Mucosa of descending colon (tissue), 3 donors: ENCODE measurements at places on chromosomes 3 and 15. TPM values are rescaled to one million over a fixed set of nuclear protein-coding genes. Genes with fewer than 3 reads are reported as not detected.

GRCh38 chr3:196793246-196793645 lies 53.6 kb downstream of the PAK2 start:
- DNase-seq = no peak

STIMATE gene
- total RNA-seq = 11.1 TPM

GRCh38 chr3:125120379-125121122 lies 64.8 kb upstream of the HEG1 start:
- no peak for DNase-seq

GRCh38 chr3:82610236-82610635 lies 848.8 kb upstream of the GBE1 start:
- no peak for DNase-seq

GRCh38 chr3:148582126-148582525 lies 115.6 kb upstream of the AGTR1 start:
- DNase-seq = no peak

GRCh38 chr3:27905625-27906024 lies 183.5 kb upstream of the EOMES start:
- no peak for DNase-seq

DNA sequence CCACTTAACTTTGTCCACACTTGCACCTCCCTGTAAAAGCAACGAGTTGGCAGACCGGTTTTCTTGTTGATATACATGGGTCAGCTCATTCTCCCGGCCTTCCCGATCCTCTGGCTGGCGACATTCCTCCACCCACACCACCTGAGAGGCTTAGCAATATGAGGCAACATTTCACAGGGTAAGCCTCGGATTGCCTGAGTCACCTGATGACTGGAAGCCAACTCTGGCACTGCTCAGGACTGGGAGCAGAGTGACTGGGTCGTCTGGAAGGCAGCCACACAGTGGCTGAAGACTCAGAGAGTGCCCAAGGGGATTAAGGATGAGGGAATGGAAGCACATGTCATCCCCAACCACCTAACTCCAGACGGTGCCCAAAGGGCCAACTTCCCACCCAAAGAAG lies 9.8 kb downstream of the HOMER2 start:
- no peak for DNase-seq

COX5A gene
- 673 TPM for total RNA-seq

GRCh38 chr3:74539876-74540275 lies 74.6 kb downstream of the CNTN3 start:
- no peak for DNase-seq

RETNLB gene
- total RNA-seq = 136 TPM

NPAP1 gene
- 0.06 TPM for total RNA-seq

GRCh38 chr3:14525685-14526631 lies 14.2 kb downstream of the GRIP2 start:
- DNase-seq = no peak

DNA sequence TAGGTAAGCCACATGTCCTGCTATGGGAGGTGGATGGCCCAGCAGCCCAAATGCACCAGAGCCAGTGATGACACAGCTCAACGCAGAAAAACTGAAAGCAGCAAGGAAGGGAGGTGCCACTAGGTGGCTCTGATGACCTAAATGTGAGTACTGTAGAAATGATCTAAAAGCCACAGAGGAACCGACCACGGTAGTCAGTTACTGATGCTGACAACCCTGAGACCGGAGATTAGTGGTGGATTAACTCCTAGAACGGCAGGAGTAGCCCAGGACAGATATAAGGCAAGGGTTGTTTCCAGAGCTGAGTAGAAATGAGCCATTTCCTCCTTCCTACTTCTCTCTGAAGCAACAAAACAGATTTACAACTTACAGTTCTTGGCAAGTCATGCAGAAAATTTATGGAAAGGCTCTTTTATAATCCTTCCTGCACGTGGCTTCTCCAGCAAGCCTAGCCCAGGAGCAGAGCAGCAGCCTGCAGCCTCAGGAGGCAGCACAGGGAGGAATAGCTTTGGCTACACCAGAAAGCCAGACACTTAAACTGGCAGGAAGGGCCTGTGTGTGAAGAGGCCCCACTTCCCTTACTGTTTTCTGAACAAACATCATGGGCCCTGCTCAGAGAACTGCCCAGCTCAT lies 13.1 kb downstream of the FBXL22 start:
- peak; percentile 87 for DNase-seq

- no peak for DNase-seq
Measured at GRCh38 chr3:24167429-24167828, 222.3 kb downstream of the NR1D2 start.

CEMIP gene
- 2.2 TPM for total RNA-seq

CCDC80 gene
- total RNA-seq = 58.7 TPM

DNA sequence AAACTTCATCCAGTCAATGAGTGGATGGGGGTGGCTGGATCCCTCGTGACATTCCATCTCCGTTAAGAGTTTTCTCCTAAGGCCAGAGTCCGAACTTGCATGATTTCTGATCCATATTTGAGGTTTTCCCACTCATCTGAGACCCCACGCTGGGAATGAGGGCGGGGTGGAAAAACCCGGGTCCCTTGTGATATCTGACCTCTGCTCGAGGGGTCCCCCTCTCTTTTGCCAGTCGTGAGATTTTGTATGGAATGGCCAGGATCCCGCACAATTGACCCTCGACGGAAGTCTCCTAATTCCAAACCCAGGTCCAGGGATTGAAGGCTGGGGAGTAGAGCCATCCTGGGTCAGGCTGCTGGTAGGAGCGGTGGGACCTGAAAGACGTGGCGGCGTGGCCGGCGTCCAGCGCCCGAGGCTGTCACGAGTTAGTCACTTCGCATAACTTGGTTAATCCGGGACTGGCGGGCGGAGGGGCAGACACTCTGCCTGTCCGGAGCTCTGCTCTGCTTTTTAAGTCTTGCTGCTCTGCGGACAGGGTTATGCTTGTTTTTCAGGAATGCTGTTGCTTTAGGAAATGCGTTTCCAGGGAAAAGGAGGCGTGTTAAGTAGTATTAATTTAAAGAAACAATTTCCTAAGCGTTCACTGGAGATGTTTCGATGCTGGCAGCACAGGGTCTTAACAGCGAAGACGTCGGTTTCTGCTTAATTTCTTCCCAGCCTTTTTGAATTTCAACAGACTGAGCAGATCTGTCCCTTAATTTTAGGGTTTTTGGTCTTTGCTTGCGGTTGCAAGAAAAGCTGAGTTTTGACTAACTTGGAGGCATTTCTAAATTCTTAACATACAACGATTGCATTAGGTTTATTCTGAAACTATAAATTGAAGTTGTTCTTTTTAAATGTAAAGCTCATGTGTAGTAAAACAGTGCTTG lies 69.7 kb upstream of the LRRFIP2 start:
- peak; percentile 81 for DNase-seq

DNA sequence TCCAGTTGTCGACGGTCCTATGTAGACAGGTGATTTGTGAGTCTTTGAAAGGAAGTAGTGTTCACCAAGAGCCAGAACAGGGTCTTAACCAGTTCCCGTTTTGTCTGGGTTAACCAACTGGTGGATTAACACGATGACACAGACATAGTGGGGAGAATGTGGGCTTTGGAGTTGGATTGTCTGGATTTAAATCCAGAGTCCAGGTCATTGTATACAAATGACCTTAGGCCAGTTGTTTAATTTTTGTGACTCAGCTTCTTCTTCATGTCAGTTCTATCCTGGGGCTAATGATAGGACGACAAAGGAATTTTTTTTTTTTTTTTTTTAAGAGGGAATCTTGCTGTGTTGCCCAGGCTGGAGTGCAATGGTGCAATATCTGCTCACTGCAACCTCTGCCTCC lies 126.7 kb downstream of the LPP start:
- DNase-seq = no peak

GRCh38 chr3:98788651-98789050 lies 25.5 kb downstream of the ST3GAL6 start:
- no peak for DNase-seq

- no peak for DNase-seq
Measured at GRCh38 chr3:52857864-52858263, 23.0 kb upstream of the MUSTN1 start.

DNA sequence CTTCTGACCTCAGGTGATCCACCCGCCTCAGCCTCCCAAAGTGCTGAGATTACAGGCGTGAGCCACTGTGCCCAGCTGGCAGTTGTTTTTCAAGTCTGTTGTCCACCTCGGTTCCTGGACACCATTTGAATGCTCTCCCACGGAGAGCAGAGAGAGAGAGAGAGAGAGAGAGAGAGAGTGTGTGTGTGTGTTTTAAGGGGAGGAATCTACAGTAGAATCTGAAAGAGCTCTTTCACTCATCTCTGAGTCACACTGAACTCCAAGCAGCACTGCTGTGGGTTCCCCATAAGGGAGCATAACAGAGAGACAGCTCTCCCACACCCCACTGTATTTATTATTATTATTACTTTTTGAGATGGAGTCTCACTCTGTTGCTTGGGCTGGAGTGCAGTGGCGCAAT lies 156.6 kb downstream of the RPLP1 start:
- DNase-seq = no peak

ADGRG7 gene
- 9.7 TPM for total RNA-seq

GRCh38 chr15:80695099-80695910 lies at the start of gene ABHD17C:
Gene ABHD17C (plus strand): TSS chr15:80695310. CDS start chr15:80695430, 120 bp downstream.
- DNase-seq = peak; percentile 76

DNA sequence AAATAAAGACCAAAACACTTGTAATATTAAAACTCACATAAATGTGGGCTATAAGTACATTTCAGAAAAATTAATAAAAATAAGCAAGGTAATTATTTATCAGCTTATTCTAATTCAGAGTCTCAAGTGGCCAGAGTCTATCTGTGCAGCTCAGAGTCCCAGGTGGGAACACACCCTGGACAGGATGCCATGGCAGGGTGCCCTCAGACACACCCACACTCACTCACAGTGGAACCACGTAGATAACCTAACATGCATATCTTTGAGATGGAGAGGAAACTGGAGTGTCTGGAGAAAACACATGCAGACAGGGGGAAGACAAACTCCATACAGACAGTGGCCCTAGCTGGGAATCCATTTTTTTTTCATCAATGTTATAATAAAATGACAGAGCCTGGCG lies 37.2 kb downstream of the FSIP1 start:
- DNase-seq = peak; percentile 69

DNA sequence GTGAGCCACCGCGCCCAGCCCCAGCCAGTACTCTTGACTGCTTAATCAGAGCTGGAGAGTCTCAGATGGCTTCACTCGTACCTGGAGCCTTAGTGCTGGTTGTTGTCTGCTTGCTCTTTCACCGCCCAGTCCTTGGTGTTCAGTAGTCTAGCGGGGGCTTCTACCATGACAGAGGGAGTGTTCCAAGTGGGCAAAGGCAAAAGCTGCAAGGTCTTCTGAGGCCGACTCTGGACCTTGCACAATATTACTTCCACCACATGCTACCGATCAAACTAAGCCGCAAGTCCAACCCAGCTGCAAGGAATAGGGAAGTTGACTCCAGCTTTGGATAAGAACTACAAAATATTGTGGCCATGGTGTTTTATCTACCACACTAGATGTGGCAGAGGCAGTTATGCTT lies 6.6 kb downstream of the PARL start:
- DNase-seq = no peak

SLC12A8 gene
- total RNA-seq = 19.3 TPM

DNA sequence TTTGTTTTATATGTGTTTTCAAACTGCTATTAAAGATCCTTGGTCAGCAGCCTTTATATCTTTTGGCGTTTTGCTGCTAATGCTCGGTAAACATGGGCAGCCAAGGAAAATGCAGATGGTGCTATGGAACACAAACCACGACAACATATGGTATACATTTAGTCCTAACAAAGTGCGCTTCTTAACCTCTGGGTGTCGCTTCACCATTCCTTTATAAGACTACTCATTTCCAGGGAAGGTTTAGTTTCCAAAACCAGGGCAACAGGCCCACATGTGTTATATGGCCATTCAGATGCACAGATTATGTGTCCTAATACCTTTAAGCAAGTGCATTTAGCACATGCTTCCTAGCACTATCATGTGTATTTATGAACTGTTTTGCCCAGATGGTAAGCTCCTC lies 14.7 kb downstream of the SHOX2 start:
- DNase-seq = no peak

GHRL gene
- total RNA-seq = 0.51 TPM

DNA sequence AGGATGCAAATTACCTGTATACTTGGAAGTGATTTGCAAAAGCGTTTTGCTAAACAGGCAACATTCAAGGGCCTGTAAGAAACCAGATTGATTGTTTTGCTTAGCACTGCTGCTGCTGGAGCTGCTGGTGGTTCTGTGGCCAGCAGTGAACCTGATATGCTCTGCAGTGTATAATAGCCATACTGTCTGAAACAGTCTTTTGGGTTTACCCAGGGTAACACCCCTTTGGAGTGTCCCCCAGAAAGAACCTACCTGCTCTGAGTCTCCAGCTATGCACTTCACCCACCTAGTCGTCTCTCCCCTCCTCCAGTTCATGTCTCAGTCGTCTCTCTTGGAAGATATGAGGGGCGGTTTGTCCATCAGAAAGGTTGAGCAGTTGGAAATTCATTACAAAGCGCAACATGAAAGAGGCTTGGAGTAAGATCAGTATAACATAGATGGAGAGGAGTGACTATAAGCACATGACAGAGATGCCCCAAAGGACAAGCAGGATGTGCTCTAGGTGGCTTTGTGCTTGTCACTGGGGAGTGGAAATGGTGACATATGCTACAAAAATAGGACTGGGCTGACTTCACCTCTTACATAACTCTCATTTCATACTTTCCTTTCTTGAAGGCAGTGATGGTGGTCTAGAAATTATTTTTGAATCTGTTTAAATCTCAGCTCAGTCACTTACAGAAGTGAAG lies 3.8 kb downstream of the MKRN2 start:
- DNase-seq = no peak

DNA sequence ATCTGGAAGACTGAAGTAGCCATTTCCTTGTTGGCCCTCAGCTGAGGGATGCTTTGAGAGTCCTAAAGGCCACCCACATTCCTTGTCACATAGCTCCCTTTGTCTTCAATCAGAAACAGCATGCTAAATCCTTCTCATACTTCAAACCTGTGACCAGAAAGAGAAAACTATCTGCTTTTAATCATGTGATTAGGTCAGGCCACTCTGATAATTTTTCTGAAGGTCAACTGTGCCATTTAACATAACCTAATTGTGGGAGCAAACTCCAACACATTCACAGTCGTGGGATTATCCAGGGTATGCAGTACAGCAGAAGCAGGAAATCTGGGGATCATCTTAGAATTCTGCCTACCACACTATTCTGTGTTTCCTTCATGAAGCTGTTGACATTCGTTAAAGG lies 223.9 kb upstream of the NR2E3 start:
- no peak for DNase-seq

DPH6 gene
- total RNA-seq = 23.7 TPM

- no peak for DNase-seq
Measured at GRCh38 chr3:140358686-140359085, 319.2 kb upstream of the TRIM42 start.

GRCh38 chr15:56838085-56838484 lies 80.4 kb upstream of the TCF12 start:
- no peak for DNase-seq

- DNase-seq = no peak
Measured at GRCh38 chr3:174170248-174170647, 688.9 kb upstream of the NAALADL2 start.
